Hematopoietic multipotent progenitor cell (in vitro differentiated cells): ENCODE measurements at places on chromosomes 4 and X. TPM values are rescaled to one million over a fixed set of nuclear protein-coding genes. Genes with fewer than 3 reads are reported as not detected.

MTCP1 gene
- total RNA-seq, result 3.2 TPM

SCOC gene
- 5.1 TPM for total RNA-seq

RAB28 gene
- total RNA-seq, result 4.3 TPM

UGT2B28 gene
- total RNA-seq, result not detected

AMBN gene
- total RNA-seq, result not detected

TGIF2LX gene
- not detected for total RNA-seq
